ENCODE measurements at places on chromosomes 16 and 17. TPM values are rescaled to one million over a fixed set of nuclear protein-coding genes. Genes with fewer than 3 reads are reported as not detected.
A peak's percentile ranks its signal among the peaks of the same experiment; 100 is the strongest.

Gene RGS11
- 8.9 TPM for total RNA-seq

DNA sequence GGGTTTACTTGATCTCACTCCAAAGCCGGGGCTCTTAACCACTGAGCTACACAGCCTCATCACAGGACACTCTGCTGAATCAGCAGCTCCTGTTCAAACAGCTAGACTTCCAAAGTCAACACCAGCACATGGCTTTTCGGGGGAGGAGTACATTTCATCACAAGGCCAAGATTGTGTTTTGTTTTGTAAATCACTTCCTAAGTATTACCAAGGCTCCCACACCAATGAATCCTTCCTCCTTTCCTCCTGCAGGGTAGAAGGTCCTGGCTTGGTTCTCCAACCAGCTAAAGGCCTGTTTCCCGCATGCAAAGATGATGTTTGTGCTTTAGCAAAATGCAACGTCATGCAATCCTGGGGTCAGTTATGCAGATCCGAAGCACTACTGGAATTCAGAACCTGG, 152.5 kb downstream of the XYLT1 start:
- no peak for DNase-seq

DNA sequence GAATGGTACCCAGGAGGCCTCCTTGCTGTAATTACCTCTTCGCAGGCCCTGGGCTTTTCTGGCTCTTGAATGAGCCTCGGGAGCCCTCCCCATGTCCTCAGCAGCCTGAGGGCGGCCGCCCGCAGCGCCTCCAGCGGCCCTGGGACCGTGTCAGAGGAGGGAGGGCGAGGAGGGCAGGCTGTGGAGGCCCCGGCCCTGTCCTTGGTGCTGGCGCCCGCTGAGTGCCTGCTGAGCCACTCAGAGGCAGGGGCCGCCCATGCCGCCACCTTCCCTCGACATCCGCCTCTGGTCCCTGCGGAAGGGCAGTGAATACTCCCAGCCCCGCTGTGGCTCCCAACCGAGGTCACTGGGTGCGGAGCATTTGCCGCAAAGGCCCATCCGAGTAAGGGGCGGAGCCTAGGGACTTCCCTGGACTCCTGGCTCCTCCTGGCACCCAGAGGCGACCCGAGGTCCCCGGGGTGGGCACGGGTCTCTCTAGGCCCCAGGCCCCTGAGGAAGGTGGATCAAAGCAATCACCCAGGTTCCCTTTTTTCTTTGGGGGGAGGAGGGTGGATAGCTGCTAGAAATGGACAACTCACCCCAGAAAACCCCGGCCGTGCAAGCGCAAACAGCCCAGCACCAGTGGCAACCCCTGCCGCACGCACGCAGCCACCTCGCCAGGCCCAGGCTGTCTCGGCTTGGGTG, 2.8 kb downstream of the RBFOX3 start:
- DNase-seq: peak; percentile 63

DNA sequence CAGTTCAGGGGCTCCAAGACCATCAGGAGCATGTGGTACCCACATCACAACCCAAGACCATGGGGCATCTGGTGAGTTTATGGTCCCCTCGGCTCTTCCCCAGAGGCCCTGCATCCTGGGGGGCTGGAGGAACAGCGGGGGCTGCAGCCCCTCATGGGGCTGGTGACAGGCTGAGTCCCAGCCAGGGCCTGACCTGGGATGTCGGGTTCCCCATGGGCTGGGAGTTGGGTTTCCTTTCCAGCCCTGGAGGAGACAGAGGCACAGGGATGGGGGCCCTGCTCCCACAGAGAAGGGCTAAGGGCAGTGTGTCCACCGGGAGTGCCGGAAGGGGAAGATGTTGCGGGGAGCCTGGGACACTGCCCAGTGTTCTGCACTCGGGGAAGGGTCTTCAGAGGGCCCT, 82.4 kb downstream of the GOSR1 start:
- DNase-seq: no peak

- no peak for DNase-seq
Observed at GRCh38 chr17:36592316-36592715, 637 bp downstream of the DHRS11 start.

DNA sequence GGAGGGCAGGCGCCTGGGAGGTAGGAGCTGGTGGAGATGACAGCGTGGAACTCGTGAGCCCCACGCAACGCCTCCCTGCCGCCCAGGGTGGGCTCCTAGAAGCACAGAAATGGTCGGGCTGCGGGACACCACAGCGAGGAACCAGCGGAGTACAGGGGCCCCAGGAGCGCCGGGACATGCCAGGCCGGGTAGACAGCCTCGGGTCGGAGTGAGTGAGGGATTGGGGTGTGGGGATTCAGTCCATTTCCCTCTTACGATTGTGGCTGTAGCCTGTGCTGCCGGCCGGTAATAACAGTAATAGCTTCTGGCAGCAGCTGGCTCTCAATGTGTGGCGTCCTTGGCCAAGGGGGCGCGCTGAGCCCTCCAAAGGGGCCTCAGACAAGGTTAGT, 12.2 kb upstream of the CES3 start:
- no peak for DNase-seq

DNA sequence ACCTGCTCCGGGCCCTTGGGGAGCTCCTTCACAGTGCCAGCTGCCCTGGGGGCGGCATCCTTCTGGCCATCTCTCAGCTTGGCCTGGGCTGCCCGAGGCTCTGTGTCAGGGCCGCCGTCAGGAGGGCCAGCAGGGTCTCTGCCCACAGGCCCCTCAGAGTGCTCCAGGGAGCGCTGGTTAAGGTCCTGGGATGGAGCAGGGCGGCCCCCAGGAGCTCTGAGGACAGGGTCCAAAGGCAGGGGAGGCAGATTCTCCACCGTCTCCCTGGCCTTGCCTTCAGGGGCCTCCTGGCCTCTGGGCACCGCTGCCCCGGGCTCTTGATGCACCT, 7.2 kb downstream of the NDUFAF8 start:
- no peak for DNase-seq

GRCh38 chr16:12600536-12601256, 203.0 kb downstream of the CPPED1 start:
- DNase-seq: no peak

GRCh38 chr16:73408716-73409115, 360.8 kb upstream of the ZFHX3 start:
- DNase-seq: no peak

Gene KRT40
- not detected for total RNA-seq

- DNase-seq: no peak
Observed at GRCh38 chr16:86669937-86670749, 91.8 kb downstream of the FOXL1 start.

Gene PRSS36
- 1.4 TPM for total RNA-seq

- no peak for DNase-seq
Observed at GRCh38 chr16:72473631-72474030, 301.7 kb upstream of the PMFBP1 start.

DNA sequence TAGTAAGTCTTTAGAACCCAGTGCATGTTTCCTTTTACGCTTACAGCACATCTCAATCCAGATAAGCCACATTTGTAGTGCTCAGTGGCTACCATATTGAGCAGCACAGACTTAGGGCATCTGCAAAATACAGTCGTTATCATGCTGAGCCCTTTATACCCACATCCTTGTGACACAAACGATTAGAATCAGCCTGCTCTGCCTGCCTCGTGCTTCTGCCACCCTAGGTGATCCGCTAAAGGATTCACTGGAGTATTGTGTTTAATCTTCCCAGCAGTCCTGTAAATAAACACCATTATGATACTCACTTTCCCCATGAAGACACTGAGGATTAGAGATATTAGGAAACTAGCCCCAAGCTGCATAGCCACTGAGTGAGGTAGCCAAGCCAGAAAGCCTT, 51.3 kb upstream of the FA2H start:
- no peak for DNase-seq

- DNase-seq: no peak
Observed at GRCh38 chr16:54402873-54403272, 116.3 kb upstream of the IRX3 start.

DNA sequence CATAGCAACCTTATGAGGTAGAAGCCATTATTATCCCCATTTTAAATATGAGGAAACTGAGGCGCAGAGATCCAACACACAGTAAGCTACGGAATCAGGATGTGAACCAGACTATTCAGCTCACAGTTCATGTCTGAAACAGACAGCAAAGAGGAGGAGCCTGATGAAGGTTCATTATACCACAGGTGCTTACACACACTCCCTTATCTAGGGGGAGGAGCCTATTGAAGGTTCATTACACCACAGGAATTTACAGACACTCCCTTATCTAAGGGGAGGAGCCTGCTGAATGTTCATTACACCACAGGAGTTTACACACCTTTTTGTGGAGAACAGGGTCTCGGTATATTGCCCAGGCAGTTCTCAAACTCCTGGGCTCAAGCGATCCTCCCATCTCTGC, 21.9 kb downstream of the C16orf95 start:
- peak; percentile 48 for DNase-seq

- no peak for DNase-seq
Observed at GRCh38 chr17:32021615-32021955, 14.4 kb downstream of the LRRC37B start.

Gene PKMYT1
- total RNA-seq: 63.3 TPM

Gene TBX21
- total RNA-seq: not detected
